Ovary (tissue), 10 donors: ENCODE measurements at places on chromosomes 7 and 10. TPM values are rescaled to one million over a fixed set of nuclear protein-coding genes. Genes with fewer than 3 reads are reported as not detected.
A peak's percentile ranks its signal among the peaks of the same experiment; 100 is the strongest.

- no peak overlapping the region for H3K27ac ChIP-seq
- DNase-seq: no peak
- no peak overlapping the region for H3K4me3 ChIP-seq
- no peaks in the 10 kb centered on the region for H3K36me3 ChIP-seq
Measured at GRCh38 chr10:81136261-81136660, 598.6 kb downstream of the SH2D4B start.

SLC25A13 gene
- polyA plus RNA-seq: 29.9 TPM

GRCh38 chr10:23343591-23344240 is 881 bp downstream of the C10orf67 start:
- peak overlapping the region; percentile 52 for H3K4me3 ChIP-seq
- H3K27ac ChIP-seq: no peak overlapping the region
- peaks cover 3% of the 10 kb centered on the region for H3K4me1 ChIP-seq
- H3K27me3 ChIP-seq: no peaks in the 10 kb centered on the region

SLC18A3 gene
- polyA plus RNA-seq: not detected

SEMA3E gene
- polyA plus RNA-seq: 0.10 TPM

DNA sequence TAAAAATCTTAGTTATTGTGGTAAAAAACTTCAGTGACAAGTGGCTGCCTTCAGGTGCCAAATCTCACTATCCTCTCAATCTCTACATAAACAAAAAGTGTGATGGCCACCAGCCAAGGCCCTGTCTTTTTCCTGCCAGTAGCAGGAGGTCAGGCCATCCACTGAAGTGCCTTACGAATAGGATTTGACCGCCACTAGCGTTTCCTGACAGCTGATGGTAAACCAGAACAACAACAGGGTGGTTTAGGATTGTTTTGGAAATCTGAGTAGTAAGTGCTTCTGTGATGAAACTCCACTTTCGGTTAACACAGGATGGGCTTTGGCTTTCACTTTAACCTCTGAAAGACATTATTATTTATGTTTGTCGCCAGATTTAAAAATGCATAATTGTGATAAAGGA is 55.7 kb upstream of the OGDHL start:
- DNase-seq: no peak
- no peak overlapping the region for H3K4me3 ChIP-seq
- H3K4me1 ChIP-seq: no peaks in the 10 kb centered on the region
- no peak overlapping the region for H3K27ac ChIP-seq

DNA sequence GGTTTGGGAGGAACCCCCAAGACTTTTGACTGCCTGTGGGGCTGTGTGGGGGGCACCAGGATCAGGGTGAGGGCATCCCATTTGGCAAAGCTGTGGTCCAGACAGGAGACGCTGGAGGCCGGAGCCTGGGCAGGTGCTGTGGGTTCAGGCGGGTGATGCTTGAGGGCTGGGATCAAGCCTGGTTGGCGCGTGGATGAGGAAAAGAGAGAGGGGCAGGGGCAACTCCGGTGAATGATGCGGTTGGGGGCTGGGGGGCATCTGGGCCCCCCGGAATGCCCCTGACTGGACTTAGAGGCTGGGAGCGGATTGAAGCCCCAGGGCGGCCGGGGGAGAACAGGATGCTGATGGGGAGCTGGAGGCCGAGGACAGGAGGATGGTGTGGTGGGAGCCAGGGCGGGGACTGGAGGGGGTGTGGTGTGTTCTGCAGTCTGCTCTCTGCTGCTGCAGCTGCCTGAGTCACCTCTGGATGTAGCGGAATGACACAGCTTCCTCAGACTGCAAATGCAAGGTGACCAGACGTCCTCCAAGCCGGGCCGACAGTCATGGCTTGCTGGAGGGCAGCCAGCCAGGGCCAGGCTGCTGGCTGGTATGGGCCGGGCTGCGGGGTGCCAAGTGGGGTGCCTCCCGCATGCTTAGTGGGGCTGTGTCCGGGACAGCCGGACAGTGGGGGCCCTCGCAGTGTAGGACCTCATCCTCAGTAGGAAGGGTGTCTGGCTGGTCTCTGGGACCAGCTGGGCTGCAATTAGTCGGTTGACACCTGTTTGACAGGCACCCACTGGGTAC is 3.2 kb downstream of the MAFK start:
- no peaks in the 10 kb centered on the region for H3K36me3 ChIP-seq
- H3K27ac ChIP-seq: peak overlapping the region; percentile 99
- DNase-seq: peak; percentile 56

PRF1 gene
- 0.58 TPM for polyA plus RNA-seq

- H3K4me3 ChIP-seq: no peak overlapping the region
- peaks cover 7% of the 10 kb centered on the region for H3K4me1 ChIP-seq
- DNase-seq: no peak
- no peaks in the 10 kb centered on the region for H3K36me3 ChIP-seq
Measured at GRCh38 chr7:55369427-55370400, 4.6 kb downstream of the LANCL2 start.

ACHE gene
- 1.8 TPM for polyA plus RNA-seq

DNA sequence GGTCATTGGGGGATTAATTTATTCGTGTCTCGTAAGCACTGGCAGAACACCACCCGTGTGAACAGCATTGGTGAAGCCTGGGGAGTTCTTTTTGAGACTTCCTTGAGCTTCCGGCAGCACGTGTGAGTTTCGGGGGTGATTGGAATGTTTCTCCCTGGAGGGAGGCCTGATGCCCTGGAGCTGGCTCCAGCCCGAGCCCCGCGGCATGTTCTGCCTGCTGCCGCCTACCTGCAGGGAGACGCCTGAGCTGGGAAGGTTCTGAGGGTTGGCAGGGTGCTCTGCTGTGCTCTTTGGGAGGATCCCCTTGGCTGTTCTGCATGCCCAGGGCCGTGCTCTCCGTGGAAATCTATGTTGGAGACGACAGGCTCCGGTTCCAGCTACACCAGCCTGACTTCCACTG is 159.3 kb downstream of the MGMT start:
- H3K27ac ChIP-seq: no peak overlapping the region
- no peaks in the 10 kb centered on the region for H3K36me3 ChIP-seq
- peaks cover 2% of the 10 kb centered on the region for H3K4me1 ChIP-seq

PYROXD2 gene
- 8.8 TPM for polyA plus RNA-seq

DNA sequence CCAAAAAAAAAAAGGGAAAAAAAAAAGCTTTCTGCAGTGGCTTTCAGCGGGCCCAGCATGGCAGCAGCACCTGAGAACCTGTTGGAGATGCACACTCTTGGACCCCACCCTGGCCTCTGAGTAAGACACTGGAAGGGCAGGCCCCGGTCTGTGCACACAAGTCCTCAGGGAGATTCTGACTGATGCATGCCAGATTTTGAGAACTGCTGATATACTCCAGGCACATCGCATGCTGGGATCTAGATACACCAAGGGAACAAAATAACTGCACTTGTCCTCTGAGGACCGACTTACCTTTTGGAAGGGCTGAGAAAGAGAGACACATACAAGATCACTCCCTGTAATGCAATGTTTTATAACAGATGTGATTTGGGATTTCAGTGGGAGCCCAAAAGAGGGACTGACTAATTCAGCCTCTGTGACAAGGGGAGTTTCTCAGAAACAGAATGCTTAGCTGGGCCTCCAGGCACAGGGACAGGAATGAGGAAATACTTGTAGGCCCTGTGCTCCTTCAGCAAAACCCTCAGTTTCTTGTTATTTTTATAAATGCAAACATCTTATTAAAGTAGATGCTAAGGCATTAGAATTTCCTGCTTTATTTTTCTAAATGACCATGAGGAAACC is 8.2 kb downstream of the EGFR start:
- H3K4me3 ChIP-seq: no peak overlapping the region
- DNase-seq: no peak
- peaks cover 25% of the 10 kb centered on the region for H3K4me1 ChIP-seq
- no peak overlapping the region for H3K27ac ChIP-seq
- no peaks in the 10 kb centered on the region for H3K36me3 ChIP-seq
- H3K27me3 ChIP-seq: no peaks in the 10 kb centered on the region

GRCh38 chr10:43160046-43160920 is 22.0 kb downstream of the CSGALNACT2 start:
- no peaks in the 10 kb centered on the region for H3K27me3 ChIP-seq
- no peak overlapping the region for H3K27ac ChIP-seq
- no peak for DNase-seq
- no peak overlapping the region for H3K4me3 ChIP-seq
- peaks cover 4% of the 10 kb centered on the region for H3K4me1 ChIP-seq

SPACDR gene
- polyA plus RNA-seq: 0.71 TPM

- H3K4me1 ChIP-seq: no peaks in the 10 kb centered on the region
- H3K36me3 ChIP-seq: no peaks in the 10 kb centered on the region
- H3K27me3 ChIP-seq: no peaks in the 10 kb centered on the region
- H3K4me3 ChIP-seq: no peak overlapping the region
- no peak overlapping the region for H3K27ac ChIP-seq
Measured at GRCh38 chr10:76111986-76112825, 680.8 kb downstream of the LRMDA start.

C10orf90 gene
- not detected for polyA plus RNA-seq

- no peaks in the 10 kb centered on the region for H3K36me3 ChIP-seq
- no peak overlapping the region for H3K27ac ChIP-seq
- H3K4me3 ChIP-seq: no peak overlapping the region
- H3K4me1 ChIP-seq: no peaks in the 10 kb centered on the region
Measured at GRCh38 chr10:97178074-97178473, 7.7 kb downstream of the SLIT1 start.

- H3K27me3 ChIP-seq: no peaks in the 10 kb centered on the region
- no peak overlapping the region for H3K4me3 ChIP-seq
- no peaks in the 10 kb centered on the region for H3K36me3 ChIP-seq
- H3K27ac ChIP-seq: no peak overlapping the region
Measured at GRCh38 chr10:126528315-126528835, 140.1 kb upstream of the ADAM12 start.

ARID5B gene
- 18.3 TPM for polyA plus RNA-seq

ZNF804B gene
- not detected for polyA plus RNA-seq
